NCI-H510A treated with DMSO at 0.1 percent for 48 hours (cell line): ENCODE measurements at places on chromosomes 1 and 21.

DNA sequence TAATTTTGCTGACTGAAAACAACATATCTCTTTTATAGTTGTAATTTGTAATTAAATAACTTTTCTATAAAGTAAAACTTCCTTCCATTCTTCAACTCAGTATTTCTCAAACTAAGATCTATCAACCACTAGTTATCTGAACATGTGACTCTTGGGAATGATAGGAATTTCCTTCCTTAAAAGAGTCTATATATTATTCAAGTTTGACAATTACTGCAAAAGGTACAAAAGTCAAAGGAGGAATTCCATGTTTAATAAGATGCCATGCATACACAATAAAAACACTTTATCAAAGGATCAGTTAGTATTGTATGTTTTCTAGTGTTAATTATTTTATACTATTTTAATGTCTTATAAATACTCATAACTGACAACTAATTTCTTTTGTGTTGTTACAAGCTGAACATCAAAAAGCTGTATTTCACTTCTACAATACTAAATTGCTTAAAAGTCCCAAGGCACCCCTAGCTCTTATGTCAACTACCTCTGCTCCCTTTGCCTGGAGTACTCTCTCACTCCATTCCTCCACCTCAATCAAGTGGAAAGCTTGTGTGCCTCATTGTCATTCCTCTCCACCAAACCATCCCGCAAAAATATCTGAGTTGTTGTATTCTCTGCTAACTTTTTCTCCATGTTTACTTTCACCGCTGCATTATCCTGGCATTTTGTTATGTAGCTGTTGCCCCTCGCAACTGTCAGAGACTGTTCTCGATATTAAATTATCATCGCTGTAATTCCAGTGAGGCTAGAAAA lies 67.9 kb downstream of the SLC44A5 start:
- no peak for DNase-seq

- DNase-seq = no peak
Measured at GRCh38 chr1:16153096-16153998, 2.5 kb downstream of the EPHA2 start.

GRCh38 chr1:99407018-99407417 lies 142.7 kb downstream of the PLPPR4 start:
- DNase-seq = no peak

DNA sequence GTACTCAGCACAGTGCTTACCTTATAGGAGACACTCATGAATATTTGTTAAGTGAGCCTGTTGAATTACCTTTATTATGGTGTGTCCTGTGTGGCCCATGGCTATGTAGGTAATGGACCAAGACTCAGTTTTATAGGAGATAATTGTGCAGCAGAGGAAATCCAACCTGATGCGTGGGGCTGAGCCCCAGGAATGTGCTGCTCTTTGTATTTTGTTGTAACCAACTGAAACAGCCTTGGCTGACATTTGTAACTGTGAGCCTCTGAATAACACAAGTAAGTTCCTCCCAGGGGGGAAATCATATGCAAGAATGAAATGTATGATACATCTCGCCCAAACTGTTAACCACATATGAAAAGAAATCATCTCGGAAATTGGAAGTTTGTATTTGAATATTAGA lies 364.2 kb upstream of the ZP4 start:
- no peak for DNase-seq

DNA sequence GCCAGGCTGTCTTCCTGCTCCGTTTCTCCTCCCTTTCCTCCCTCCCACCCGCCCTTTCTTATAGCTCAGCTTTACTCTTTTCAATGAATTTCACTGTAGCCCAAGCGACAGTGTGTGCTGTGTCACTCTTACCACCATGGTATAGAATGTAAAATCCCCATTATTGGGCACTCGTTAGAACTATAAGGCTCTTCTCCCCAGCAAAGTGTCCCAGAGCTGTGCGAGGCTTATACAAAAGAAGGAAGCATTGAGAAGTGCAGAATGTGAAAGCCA lies 192.5 kb downstream of the CACNA1E start:
- DNase-seq = no peak

DNA sequence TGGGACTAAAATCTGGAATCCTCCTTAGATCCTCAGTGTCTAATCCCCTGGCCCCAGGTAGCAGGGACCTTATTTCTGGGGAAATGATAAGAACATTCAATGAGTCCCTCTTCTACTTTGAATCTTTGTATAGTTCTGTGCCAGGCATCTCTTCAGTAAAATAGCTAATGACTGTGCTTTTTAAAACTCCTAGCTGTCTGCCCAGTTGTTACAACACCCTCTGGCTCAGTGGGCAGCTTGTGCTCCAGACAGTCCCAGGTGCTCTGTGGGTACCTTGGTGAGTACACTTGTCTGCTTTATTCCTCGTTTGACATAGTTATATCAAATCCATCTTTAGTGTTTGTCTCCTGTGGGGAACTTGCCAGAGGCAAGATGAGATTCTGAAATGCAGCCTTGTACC lies 18.0 kb downstream of the TGFB2 start:
- DNase-seq = no peak

- DNase-seq = no peak
Measured at GRCh38 chr1:213585402-213585801, 402.4 kb upstream of the PROX1 start.

DNA sequence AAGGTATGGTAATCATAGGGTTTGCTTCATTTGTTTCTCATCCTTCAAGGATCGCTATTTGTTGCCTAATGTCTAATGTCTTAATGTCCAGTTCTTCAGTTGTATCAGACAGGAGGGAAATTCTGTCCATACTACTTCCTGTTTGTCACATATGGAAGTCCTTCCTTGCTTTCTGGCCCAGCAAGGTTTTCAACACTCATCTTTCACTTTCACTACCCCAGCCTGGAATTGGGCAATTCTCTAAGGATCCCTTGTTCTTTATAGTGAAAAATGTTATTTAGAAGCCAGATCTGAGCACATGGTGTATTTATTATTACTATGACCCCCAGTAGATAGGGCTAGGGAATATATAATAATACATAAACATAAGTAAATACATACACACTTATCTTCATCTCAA lies 50.6 kb upstream of the SLC35A3 start:
- no peak for DNase-seq

DNA sequence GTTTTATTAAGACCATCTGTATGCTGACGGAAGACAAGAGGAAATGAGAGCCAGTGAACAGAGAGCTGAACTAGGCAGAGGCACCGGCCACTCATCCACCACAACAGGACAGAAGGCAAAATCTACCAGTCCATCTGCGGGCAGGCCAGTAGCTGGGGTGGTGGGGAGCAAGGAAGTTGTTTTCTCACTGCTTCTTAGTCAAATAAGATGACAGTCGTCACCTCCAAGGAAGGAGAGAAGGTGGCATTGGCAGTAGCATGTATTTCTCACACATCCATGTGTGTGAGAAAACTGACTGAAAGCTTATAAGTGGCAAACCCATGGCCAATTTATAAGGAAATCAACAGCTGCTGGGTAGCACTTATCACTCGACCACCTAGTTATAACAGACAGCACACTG lies 8.2 kb downstream of the TTC13 start:
- no peak for DNase-seq

GRCh38 chr1:99464738-99465137 lies 181.2 kb upstream of the PALMD start:
- no peak for DNase-seq

GRCh38 chr1:230327892-230328284 lies 98.2 kb downstream of the PGBD5 start:
- no peak for DNase-seq

- no peak for DNase-seq
Measured at GRCh38 chr1:93313026-93313425, 32.7 kb upstream of the DR1 start.

DNA sequence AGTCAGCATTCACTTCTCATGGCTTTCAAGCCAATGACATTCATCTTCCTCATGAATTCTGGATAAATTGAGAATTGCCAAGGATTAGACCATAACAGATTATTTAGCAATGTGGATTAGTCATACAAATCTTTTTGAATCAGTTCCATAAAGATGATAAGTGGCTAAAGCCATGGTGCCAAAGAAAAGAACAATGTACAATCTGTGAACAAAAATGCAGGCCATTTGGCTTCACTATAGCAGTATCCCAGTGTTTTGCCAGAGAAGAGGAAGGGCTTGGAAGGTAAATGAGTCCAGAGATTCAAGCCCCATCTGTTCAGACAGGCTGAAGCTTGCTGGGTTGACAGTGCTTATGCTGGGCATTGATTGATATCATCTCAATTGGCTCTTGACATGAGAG lies 376.4 kb upstream of the LRRC7 start:
- peak; percentile 97 for DNase-seq

- DNase-seq = no peak
Measured at GRCh38 chr21:25550352-25551120, 56.7 kb downstream of the MRPL39 start.

GRCh38 chr1:7369866-7370265 lies 401.2 kb upstream of the VAMP3 start:
- DNase-seq = no peak

DNA sequence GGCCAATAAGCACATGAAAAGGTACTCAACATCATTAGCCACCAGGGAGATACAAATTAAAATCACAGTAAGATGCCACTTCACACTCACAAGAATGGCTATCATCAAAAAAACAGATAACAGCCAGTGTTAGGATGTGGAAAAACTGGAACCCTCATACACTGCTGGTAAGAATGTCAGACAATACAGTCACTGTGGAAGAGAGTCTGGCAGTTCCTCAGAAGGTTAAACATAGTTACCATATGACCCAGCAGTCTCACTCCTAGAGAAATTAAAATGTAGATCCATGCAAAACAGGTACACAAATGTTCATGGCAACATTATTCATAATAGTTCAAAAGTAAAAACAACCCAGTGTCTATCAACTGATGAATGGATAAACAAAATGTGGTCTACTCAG lies 33.3 kb downstream of the LDLRAD1 start:
- no peak for DNase-seq

DNA sequence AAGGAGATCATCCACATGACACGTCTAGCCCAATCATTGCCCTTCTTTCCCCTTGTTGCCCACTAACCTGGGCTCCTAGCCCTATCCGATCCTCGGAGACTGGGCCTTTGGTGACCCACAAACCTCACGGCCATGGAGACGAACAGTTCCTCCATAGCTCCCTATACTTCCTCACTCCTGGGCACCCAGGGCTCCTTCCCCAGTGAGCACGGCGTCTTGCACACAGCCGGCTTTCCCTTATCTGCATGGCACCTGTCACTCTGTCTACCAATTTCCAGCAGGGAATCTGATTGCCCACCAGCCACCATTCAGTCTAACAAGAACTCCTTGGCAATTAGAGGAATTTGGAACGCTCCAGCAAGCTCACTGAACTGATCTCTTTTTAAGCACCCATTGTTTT lies 3.1 kb downstream of the GNG4 start:
- no peak for DNase-seq

- peak; percentile 100 for DNase-seq
Measured at GRCh38 chr1:39539252-39539790, 37.3 kb downstream of the PABPC4 start.

DNA sequence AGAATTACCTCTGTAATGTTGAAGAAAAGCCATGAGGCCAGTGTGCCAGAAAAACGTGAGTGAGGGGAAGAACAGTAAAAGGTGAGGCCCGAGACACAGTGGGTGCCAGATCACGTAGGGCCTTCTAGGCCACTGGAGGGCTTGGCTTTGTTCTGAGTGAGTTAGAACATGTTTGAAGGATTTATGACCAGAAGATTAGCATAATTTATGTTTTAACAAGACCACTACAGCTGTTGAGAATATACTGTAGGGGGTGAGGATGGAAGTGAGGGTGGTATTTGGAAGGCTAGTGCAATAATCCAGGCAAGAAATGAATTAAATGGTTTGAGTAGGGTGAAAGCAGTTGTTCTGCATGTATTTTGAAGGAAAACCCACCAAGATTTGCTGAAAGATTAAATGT lies 56.3 kb downstream of the LRRC8C start:
- no peak for DNase-seq

- no peak for DNase-seq
Measured at GRCh38 chr1:39405358-39405757, 86.1 kb upstream of the BMP8A start.

DNA sequence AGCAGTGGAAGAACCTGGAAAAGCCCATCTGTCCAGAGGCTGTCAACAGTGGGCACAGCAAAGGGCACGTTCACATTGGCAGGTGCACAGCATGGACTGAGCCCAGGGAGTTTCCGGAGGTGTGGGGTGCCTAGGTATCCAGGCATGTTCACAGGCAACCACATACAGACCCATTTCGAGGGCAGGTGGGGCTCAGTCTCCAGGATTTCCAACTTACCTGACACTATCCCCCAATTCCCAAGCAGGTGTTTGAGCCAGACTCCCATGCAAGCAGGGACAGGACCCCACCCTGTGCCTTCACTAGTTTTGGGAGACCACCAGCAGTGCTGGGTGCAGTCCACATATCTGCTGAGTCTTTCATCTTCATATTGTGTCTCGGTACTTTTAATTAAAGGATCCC lies 65.0 kb upstream of the IRF2BP2 start:
- DNase-seq = no peak

DNA sequence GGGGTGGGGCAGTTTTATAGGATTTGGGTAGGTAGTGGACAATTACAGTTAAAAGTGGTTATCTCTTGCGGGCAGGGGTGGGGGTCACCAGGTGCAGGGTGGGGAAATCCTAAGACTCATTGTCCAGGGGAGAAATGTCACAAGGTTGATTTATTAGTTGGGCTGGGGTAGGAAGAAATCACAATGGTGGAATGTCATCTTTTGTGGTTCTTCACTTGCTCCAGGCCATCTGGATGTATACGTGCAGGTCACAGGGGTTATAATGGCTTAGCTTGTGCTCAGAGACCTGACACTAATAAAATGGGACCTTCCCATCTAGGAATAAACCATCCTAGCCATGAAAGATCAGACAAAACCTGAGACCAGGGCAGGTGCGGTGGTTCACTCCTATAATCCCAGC lies 11.5 kb downstream of the TEX46 start:
- no peak for DNase-seq

- DNase-seq = no peak
Measured at GRCh38 chr21:18369115-18369514, 34.5 kb downstream of the TMPRSS15 start.

GRCh38 chr1:198925567-198925966 lies 286.7 kb downstream of the PTPRC start:
- no peak for DNase-seq

- DNase-seq = no peak
Measured at GRCh38 chr1:209382231-209383100, 201.0 kb upstream of the CAMK1G start.

DNA sequence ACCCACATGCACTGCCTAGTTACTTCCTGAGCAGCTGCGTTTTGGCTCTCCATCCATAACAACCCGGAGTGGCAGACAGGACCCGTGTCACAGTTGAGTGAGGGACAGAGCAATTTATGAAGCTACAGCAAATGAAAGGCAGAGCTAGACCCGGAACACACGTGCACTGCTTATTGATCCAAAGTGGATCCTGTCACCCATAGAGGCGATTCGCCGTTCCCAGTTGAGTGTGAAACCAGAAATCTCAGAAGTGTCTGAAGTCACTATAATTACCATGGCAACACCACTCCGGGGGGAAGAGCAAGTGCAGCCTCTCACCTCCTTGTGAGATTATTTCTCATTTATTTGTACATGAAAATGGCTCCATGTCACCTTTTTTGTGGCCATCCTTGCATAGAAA lies 365.2 kb downstream of the DSCAM start:
- no peak for DNase-seq

GRCh38 chr1:28259934-28260802 lies 850 bp downstream of the SESN2 start:
- peak; percentile 79 for DNase-seq

GRCh38 chr21:42387164-42387563 lies 8.7 kb downstream of the TMPRSS3 start:
- no peak for DNase-seq
